ENCODE measurements at places on chromosomes 16 and 17.

GRCh38 chr16:31250782-31251384 is 8.9 kb upstream of the ITGAM start:
- DNase-seq: no peak

GRCh38 chr16:678858-679813 is 1.1 kb upstream of the STUB1 start:
- DNase-seq: peak; percentile 82

DNA sequence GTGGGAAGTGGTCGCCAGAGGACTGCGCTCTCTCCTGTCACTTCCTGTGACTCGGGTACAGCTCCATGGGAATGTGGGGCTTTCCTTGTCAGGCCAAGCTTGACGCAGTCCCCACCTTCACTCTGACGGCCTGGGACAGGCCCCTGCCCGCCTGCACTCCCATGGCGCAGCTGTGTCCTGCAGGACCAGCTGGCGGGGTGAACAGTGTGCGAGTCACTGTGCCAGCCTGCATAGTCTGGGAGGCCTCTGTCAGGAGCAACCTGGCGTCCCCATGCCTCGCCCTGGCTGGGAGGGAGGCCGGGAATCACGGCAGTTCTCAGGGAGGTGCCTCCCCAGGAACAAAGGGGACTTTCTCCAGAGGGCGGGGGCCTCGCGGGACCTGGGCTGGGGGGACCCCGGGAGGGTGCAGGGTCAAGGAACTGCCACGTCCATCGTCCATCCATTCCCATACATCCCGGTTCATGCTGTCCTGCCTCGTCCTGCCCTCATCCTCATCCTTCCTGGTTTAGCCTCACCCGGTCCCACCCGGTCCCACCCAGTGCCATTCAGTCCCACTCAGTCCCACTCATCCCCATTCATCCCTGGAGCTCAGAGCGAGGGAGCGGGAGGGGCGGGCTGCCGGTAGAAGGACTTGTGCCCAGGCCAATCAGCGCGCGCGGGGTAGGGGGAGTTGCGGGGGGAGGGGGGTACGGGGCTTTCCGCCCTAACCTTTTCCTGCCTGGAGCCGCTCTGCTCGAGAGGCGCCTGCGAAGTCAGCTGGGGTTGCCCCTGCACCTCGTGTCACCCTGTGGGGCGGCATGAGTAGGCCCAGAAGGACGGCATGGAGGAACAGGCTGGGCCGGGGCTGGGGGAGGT is 13.4 kb downstream of the FLYWCH1 start:
- no peak for DNase-seq

GRCh38 chr16:1156055-1156982 is 3.4 kb downstream of the CACNA1H start:
- DNase-seq: peak; percentile 77

GRCh38 chr16:19239511-19240155 is 45.9 kb upstream of the CLEC19A start:
- DNase-seq: no peak

GRCh38 chr17:61335845-61336655 is 63.6 kb upstream of the TBX2 start:
- DNase-seq: peak; percentile 91

- DNase-seq: peak; percentile 62
These were observed 66.8 kb downstream of the C16orf78 start for GRCh38 chr16:49440156-49441065.

DNA sequence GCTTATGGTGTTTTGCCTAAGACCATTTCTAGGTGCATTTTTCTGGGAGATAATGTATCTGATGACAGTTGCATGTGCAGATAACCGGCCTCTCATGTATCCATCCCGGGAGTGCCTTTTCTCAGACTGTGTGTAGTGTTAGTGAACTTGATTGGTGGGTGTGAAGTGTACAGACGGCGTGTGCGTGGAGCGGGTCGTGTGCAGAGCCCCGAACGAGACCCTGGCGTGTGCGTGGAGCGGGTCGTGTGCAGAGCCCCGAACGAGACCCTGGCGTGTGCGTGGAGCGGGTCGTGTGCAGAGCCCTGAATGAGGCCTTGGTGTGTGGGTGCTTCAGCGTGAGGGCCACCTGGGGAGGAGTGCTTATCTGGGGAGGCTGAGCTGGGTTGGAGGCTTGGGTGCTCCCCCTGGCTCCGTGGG is 28.9 kb upstream of the ZNF750 start:
- no peak for DNase-seq

- peak; percentile 77 for DNase-seq
These were observed 5.2 kb downstream of the AXIN2 start for GRCh38 chr17:65556014-65556909.

GRCh38 chr17:47981462-47981861 is 10.5 kb downstream of the CDK5RAP3 start:
- no peak for DNase-seq

DNA sequence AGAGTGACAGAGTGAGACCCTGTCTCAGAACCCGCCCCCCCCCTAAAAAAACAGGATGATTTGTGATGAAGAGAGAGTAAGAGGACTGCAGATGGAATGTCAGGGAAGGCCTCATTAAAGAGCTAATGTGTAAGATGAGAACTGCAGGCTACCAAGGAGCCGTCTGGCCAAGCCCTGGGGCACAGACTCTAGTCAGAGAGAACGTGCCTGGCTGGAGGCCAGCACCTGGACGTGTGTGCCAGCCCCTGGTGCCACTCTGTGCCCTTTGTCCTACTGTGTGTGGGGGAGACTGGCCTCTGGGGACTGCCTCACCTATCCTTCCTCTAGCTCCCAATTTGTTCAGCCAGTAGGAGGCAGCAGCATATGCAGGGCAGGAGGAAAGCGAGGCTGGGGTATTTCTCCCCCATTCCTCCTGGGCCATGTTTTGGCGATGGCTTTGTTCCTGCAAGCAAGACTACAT is 37.1 kb downstream of the KNOP1 start:
- peak; percentile 64 for DNase-seq

- no peak for DNase-seq
These were observed 6.8 kb downstream of the PCTP start for GRCh38 chr17:55757659-55758058.

DNA sequence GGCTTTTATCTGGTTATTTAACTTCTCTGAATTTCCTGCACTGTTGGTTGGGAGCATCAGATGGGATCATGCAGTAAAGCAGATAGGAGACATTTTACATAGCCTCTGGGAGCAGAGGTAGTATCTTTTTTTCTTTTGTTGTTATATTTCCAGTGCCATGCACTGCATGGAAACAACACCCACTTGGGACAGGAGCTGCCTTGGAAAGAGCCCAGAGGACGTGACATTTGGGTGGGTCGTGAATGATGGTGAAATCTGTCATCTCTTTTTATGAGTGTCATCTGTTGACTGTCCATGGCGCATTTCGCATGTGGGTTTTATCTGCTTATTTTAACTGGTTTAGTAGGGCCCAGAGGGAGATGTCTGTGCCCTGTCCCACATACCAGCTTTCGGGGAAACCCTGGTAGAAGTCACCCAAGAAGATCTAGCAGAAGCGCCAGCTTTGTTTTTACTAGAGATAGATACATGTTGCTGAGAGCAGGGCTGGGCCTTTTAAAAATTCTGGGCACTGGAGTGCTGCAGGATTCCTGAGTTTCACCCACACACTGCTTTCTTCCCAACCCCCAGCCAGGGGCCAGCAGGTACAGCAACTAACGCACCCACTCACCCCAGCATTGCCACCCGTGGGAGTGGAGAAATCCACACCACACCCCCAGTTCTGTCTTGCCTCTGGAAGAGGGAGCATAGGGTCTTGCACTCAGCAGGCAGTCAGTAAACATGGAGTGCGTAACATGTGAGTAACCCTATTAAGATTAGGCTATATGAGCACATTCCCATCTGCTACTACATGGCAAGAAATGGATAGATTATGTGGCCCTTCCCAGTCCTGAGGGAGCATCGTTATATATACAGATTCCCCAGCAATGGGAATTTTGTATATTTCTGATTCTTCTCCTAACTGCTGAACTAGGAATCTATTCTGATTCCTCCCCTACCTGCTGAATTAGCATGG is 8.4 kb upstream of the TERF2 start:
- DNase-seq: peak; percentile 81

DNA sequence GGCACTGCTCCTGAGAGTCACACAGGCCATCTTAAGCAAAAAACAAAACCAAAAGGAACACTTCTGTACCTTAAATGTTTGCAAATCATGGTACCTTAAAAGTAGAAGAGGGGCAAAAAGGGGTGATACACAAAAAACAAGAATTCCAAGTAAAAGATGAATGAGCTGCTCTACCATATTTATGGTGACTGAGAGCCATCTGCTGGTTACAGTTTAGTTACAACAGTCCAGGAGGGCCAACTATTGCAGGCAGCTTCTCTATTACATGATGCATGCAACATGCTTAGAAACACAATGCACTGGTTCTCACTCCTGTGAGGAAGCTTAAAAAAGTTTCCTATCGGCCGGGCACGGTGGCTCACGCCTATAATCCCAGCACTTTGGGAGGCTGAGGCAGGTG is 53.5 kb downstream of the STX8 start:
- DNase-seq: peak; percentile 28

DNA sequence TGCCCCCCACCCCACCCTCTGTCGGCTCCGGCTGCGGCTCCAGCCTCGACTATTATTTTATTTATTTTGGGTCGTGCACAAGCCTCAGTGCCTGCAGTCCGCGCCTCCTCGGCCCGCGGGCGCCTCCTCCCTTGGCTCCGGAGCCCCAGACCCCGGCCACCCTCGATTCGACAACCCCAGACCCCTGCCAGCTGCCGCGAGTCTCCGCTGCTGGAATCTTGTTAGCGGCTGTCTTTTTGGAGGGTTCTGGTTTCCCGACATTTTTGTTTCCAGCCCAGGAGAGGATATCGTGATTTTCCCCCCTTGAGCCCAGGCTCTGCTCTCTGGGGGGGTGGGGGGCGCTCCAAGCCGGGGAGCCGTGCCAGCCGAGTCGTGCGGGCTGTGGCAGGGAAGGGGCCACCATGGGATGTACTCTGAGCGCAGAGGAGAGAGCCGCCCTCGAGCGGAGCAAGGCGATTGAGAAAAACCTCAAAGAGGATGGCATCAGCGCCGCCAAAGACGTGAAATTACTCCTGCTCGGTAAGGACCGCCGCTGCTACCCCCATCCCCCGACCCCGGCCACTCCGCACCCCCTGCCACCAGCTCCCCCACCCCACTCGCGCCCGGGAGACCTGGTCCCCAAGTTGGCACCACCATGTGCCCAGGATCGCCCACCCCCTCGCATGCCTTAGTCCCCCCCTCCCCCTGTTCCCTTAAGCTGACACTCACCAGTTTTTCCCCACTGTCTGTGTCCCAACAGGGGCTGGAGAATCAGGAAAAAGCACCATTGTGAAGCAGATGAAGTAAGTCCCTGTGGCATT is 746 bp downstream of the GNAO1 start:
- peak; percentile 60 for DNase-seq

DNA sequence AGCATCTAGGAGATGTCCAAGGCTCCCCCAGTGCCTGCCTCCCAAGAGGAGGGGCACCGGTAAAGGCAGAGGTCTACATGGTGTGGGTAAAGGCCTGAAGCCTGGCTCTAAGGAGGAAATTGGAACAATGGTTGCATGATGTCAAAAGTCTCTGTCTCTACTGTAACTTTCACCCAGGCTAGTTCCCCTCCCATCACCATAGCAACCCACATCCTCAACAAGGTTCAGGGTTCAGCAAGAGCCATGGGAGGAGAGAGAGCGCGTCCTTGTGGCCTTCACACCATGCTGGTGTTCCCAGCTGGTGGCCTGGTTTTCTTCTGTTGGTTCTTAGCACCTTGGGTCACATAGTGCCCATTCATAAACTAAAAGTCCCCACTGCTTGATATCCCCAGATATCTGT is 196.7 kb upstream of the CDH5 start:
- DNase-seq: no peak

DNA sequence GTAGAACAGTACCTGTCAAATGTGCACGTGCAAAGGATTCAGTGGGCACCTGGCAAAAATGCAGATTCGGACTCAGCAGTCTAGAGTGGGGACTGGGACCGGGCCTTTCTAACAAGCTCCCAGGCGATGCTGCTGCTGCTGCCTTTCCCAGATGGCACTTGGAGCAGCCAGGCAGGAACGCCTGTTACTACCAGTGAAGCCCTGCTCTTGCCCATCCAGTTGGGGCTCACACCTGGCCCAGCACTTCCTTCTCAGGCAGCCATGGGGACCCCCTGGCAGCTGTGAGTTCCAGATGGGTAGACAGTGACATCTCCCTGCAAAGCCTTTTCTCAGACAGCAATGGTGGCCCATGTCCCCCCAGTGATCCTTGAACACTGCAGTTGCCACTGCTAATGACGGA is 30.4 kb downstream of the KDM8 start:
- DNase-seq: no peak

DNA sequence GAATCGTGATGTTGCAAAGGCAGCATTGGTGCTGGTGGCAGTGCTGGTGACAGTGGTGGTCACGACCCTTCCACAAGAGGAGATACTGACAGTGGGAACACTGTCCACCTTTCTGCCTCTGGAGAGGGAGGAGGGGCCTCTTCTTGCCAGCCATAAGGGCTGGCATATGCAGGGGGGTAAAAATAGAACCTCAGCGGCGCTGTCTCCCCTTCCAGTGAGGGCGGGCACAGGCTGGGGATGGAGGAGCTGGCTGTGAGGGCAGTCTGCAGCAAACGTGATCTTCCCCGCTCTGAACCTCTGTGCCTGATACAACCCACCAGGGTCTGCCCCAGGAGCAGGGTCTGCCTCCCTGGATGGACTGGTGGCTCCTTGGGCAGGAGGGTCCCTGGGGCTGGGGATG is 3.4 kb downstream of the RAP1GAP2 start:
- no peak for DNase-seq

- DNase-seq: no peak
These were observed 204.7 kb upstream of the TNRC6C start for GRCh38 chr17:77753691-77754245.

All from NCI-H524 (cell line).